ENCODE measurements at places on chromosomes 13 and 19. TPM values are rescaled to one million over a fixed set of nuclear protein-coding genes. Genes with fewer than 3 reads are reported as not detected.

TMEM238 gene
- total RNA-seq: 10.0 TPM

NBEA gene
- total RNA-seq: 1.9 TPM

LPAR6 gene
- total RNA-seq: 1.2 TPM

PTGIR gene
- not detected for total RNA-seq
